ENCODE measurements at places on chromosomes 16 and 17.

DNA sequence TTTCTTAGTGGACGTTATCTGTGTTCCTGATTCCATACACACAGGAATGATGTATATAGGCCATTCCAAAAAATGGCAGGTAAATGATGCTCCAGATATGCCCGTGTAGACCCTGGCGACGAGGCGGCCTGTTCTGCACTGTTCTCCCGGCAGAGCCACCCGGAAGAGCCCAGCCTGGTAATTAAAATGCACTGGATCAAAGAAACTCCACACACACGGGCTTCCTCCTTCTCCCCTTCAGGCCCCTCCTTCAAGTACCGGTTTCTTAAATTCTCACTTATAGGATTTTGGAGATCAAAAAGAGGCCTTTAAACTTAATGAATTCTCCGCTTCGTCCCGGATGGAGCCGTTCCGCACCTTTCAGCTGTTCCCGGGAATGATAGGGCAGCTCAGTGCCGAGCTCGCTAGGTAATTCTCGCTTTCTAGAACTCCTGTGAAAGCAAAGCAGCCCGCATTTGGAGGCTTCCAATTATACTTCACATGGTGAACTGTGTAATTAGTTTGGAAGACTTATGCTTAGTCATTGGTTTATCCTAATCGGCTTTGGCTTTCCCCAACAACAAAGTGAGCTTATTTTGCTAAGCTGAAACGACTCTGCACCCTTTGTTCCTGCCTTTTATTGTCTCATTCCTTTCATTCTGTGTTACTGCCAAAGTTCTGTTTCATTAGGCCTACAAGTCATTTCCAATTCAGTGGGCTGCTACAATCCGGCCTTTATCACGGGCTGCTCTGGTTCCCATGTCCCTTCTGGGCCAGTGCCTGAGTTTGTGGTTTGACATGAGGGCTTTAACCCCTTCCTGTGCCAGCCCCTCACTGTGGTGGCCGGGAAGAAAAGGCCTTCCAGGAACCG lies 150.0 kb downstream of the MSI2 start:
- DNase-seq = no peak

DNA sequence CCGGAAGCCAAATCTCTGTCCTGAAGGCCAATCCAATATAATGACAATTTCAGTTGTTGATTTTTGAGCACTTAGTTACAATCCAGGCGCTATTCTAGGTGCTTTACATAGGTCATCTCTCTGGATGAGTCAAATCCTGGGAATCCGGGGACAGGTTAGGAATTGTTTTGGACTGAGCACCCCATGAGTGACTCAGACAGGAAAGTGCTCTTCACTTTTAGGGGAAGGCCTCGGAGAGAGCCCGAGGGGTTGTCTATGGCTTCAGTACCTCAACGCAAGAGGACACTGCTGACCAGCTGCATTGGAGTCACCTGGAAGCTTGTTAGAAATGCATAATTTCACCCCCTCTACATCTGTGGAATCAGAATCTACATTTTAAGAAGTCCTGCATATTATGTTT lies 108.8 kb downstream of the IRX5 start:
- DNase-seq = no peak

DNA sequence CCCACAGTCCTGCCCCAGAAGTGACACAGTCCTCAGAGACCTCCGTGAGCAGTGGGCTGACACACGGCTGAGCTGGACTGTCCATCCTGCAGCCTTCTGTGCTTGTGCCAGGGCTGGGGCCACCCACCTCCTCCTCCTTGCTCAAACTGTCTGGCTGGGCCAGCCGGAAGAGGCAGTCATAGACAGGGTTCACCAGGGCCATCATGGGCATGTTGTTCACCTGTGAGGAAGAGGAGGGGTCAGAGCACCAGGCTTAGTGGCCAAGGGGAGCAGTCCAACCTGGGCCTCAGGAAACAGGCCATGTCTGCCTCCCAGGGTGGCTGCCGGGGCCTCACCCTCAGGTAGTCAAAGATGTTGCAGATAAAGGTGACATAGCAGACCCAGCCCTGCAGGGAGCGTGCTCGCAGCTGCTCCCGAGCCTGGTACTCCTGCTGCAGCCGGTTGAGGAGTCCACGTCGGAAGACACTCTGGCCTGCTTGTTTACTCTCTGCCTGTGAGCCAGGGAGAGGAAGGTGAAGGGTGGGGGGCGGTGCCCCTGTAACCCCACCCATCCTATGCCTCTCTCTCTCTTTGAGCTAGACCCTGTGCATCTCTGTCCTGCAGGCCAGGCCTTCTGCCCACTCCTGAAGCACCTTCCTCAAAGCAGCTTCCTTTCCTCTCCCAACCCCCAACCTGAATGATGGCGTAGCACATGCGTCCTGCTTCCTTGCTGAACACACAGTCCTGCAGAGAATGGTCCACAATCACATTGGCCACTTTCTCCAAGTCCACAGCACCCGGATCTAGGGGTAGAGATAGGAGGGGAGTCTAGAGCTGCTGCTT lies 3.4 kb downstream of the MIF4GD start:
- no peak for DNase-seq

DNA sequence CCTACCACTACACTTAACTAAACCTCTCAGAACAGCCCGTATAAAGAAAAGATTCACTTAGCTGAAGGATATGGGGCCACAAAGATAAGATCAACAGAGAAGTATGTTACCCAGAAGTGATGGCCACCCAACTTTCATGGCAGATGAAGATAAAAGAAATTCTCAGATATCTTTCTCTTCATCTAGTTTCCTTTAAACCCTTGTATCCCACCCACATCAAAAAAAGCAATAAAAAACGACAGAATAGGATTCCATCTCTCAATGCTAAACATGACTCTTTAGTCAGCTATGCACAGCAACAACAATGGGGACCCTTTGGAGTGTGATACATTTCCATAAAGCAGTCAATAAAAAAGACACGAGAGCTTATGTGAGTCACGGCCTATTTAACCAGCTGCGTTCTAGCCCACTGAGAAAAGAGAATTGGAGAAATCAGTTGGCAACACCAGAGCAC lies 86.6 kb downstream of the SNX11 start:
- peak; percentile 39 for DNase-seq

GRCh38 chr16:5451641-5452040 lies 354.0 kb upstream of the EEF2KMT start:
- no peak for DNase-seq

DNA sequence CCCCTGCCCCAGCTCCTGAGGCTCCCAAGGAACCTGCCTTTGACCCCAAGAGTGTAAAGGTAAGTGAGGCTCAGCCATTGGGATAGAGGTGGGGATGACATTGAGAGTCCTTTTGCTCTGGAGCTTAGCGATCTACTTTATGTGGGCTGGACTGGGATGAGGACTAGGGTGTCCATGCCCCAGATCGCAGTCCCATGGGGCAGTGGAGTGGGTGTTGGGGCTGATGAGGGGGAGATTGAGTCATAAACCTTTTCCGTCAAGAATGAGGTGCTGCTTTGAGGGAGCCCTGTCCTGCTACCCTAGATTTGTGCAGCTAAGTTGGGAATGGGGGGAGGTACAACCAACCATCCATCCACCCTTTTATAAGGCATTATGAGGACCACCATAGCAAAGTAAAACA lies 351 bp downstream of the MYL4 start:
- DNase-seq = no peak

DNA sequence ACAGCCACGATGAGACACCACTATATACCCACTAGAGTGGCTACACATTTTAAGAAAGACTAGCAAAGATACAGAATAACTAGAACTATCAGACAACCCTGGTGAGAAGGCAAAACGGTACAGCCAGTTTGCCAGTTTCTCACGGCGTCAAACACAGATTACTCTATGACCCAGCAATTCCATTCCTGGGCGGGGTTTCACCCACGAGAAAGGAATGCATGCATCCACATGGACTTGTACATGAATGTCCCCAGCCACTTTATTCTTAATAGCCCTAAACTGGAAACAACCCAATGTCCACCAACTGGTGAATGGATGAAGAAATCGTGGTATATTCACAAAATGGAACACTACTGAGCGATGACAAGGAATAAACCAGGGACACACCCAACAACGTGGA lies 74.5 kb downstream of the MYH10 start:
- DNase-seq = no peak

- no peak for DNase-seq
These were observed 615.1 kb downstream of the CDH8 start for GRCh38 chr16:61421111-61421510.

GRCh38 chr17:35991075-35991474 lies 4.5 kb upstream of the CCL14 start:
- no peak for DNase-seq

Measured in central memory CD4-positive, alpha-beta T cell (primary cell).